Hematopoietic multipotent progenitor cell treated with erythropoietin and hydrocortisone succinate and interleukin-3 and kit ligand, for 4 days (in vitro differentiated cells): ENCODE measurements at places on chromosomes 12 and 14.

GRCh38 chr14:36870776-36871175, 209.1 kb downstream of the PAX9 start:
- DNase-seq, result no peak

GRCh38 chr12:102459314-102459713, 21.0 kb downstream of the IGF1 start:
- no peak for DNase-seq

DNA sequence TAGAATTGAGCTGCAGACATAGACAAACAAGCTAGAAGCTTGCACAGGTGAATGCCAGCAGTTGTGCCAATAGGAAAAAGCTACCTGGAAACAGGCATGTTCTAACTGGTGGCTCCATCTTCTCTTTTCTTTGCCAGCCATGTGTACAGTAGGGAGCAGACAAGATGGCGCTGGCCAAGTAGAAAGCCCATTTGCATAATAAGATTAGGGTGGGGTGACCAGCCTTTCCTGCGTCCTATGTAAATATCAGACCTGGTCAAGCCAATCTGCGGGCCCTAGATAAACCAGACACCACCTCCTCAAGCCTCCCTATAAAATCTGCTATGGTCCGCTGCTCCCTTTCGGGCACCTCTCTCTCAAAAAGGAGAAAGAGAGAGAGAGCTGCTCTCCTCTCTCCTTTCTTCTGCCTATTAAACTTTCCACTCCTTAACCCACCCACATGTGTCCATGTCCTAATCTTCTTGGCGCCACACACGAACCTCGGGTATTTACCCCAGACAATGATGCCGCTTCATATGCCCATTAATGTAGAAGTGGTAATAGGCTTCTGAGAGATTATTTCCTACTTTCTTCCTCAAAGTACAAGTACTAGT, 201.0 kb downstream of the SLC25A21 start:
- DNase-seq, result no peak

DNA sequence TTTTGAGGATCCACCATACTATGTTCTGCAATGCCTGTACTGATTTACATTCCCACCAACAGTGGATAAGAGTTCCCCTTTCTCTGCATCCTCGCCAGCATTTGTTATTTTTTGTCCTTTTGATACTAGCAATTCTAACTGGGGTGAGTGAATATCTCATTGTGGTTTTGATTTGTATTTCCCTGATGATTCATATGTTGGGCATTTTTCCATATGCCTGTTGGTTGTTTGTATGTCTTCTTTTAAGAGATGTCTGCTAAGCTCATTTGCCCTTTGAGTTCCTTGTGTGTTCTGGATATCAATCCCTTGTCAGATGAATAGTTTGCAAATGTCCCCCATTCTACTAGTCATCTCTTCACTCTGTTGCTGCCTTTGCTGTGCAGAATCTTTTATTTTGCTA, 49.0 kb upstream of the MSRB3 start:
- no peak for DNase-seq

DNA sequence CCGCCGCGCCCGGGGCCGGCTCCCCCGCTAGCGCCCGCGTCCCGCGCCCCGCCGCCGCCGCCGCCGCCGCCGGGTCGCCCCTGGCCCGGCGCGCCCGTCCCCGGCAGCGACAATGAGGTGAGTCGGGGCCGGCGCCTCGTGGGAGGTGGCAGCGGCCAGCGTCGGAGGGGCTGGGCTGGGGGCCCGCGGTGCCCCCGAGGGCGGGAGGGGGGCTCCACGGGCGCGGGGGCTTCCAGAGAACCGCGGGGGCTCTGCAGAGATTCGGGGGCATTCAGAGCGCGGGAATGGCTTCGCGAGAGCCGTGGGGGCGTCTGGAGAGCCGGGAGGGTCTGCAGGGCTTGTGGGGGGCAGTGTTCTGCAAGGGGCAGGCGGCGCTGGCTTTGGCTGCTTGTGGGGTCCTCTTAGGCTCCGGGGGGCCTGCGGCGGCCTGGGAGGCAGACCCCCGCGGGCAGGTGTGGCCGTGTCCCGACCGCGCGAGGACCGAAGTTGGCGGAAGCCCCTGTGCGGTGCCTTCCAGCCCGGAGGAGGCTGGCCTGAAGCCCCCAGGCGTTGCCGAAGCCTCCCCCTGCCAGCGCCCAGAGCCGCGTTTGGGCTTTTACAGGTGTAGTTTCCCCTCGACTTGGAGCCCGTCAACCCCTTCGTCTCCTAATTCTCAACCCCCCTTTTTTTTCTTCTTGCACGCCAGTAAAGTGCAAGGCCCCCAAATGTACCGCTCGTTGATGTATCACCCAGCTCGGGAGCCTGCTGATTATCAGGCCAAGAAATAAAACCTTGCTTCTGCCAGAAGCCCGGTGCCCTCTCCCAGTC, 93.1 kb upstream of the EVL start:
- peak; percentile 73 for DNase-seq

GRCh38 chr12:57227315-57228115, 2.0 kb upstream of the SHMT2 start:
- DNase-seq, result no peak

- peak; percentile 28 for DNase-seq
These were observed 1.0 kb upstream of the BTG1 start for GRCh38 chr12:92146497-92147224.

- peak; percentile 81 for DNase-seq
These were observed 397.1 kb downstream of the MDGA2 start for GRCh38 chr14:47278233-47278842.

GRCh38 chr14:60656686-60657455, 7.6 kb upstream of the SIX1 start:
- DNase-seq, result peak; percentile 64

- peak; percentile 63 for DNase-seq
These were observed at the start of gene PLEKHG3 for GRCh38 chr14:64704143-64704742. Gene PLEKHG3, plus strand, starts transcription at chr14:64704424. Its CDS starts 23,208 bp downstream, at chr14:64727632.

DNA sequence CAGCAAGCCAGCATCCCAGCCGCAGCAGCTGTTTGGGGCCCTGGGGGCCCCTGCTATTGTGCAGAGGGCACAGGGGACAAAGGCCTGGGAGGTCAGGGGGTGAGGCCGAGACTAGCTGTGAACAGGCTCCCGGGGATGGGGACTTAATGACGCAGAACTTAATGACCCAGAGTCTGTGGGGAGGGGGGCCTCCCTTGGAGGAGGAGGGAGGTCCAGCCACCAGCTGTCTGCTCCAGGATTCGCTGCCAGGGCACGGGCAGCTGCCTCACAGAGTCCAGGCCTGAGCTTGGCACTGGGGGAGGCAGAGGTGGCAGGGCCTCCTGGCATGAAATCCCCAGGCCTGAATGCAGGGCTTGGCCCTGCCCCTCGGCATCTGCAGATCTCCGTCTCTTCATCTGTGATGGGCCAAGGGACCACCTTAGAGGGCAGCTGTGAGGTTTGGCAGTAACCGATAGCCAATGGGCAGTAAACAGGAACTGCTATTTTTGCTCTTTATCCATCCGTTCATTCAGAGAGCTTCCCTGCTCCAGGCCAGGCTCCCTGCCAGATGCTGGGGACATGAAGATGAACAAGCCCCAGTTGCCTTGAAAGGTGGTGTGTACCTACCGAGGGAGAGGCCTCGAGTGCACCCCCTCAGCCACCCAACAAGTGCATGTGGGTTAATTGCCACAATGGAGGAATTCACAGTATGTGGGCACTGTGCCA, 6.7 kb downstream of the FAM222A start:
- no peak for DNase-seq

GRCh38 chr14:68449561-68450181, 343.2 kb downstream of the ZFP36L1 start:
- no peak for DNase-seq

DNA sequence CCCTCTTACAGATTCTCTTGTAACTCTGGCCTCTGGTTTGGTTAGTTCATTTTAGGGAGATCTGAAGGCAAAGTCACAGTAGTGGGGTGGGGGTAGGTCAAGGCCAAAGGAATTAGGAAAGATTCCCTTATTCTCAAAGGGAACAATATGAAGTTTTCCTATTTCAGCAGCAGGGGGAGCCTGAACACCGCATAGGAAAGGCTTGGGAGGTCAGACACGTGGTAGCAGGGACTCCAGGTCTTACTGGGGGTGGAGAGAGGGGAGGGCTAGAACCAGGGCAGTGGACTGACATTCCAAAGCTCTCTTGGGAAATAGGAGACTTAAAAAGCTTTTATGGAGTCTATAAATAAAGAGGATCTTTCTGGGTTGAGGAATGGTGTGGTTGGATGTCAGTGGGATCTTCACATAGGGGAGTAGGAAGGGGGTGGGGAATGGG, 1.3 kb downstream of the ZC3H10 start:
- peak; percentile 94 for DNase-seq

DNA sequence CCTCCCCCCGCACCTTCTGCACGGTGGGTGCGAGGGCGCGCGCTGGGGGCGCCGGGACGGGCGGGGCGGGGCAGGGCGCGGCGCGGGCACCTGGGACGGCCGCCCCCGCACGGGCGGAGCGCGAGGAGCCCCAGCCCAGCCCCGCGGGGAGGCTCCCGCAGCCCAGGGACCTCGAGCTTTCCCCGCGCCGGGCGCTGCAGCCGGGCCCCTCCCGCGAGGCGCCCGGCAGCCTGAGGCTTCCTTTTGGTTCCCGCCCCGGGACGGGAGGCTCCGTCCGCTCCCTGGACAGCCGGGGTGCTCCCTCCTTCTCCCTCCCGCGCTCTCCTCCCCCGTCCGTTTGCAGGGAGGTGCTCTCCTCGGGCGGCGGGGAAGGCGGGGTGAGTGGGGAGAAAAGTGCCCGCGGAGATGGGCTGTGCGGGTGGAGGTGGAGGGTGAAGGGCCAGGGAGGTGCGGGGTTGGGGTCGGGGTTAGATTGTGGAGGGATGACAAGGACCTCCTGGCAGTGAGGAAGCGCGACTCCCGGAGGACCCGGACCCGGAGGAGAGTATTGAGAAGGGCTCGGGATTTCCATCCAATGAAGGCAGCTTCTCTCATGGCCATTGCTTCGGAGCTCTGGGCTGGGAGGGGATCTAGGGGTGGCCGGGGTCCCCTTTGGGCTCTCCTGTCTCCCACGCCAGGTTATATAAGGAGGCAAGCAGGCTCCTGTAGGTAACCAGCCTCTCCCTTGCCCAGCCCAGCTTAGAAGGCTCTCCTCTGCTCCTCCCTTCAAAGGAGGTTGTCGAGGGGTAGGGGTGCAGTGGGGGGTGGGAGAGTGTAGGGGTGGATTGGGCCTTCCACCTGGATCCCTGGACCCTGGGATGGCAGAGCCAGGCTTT, 645 bp downstream of the JDP2 start:
- DNase-seq, result peak; percentile 35
